ENCODE measurements at places on chromosomes 13 and 19.

- DNase-seq: no peak
Observed at GRCh38 chr13:21365574-21365973, 93.5 kb downstream of the ZDHHC20 start.

- no peak for DNase-seq
Observed at GRCh38 chr13:69363360-69363759, 744.3 kb upstream of the ATXN8OS start.

GRCh38 chr13:95708811-95709500, 32.0 kb downstream of the DNAJC3 start:
- DNase-seq: no peak

- DNase-seq: peak; percentile 49
Observed at GRCh38 chr19:517721-518597, 10.7 kb downstream of the TPGS1 start.

- DNase-seq: no peak
Observed at GRCh38 chr13:76882431-76882830, 3.8 kb downstream of the KCTD12 start.

DNA sequence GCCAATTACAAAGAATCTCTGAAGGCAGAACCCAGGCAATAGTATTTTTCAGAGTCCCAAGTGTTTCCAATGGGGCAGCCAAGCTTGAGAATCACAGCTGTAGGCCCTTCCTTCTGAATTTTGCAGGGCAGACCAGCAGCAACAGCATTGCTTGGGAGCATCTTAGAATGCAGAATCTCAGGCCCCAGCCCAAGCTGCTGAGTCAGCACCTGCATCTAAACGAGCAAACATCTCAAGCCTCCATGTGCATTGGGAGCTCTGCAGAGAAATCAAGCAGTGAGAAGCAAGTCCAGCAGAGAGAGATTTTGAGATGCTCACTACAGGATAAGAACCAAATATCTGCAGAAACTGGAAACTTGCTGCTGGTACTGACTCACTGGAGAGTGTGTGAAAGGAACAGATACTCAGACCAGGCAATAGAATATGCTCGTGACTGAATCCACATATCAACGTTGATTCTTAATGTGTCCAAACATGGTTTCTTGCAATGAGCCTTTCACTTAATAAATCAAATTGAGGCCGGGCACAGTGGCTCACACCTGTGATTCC, 81.5 kb upstream of the TNFSF11 start:
- DNase-seq: no peak

DNA sequence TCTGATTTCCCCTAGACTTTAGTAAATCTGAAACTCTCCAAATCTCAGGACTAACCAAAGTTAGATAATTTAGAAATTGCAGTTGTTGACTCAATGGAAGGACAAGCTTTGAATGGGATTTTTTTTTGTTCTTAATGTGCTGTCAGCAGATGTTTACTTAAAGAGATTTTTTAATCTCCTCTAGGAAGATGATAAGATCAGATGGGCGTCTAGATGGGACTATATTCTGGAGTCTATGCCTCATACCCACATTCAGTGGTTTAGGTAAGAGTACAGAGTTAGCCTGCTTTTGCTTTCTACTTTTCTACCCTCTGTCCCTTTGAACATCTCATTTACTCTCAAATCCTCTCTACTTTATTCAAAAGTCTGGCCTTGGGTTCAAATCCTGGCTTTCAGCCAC, 39.3 kb downstream of the TM9SF2 start:
- no peak for DNase-seq

- no peak for DNase-seq
Observed at GRCh38 chr13:105338006-105338405, 1197.5 kb downstream of the EFNB2 start.

DNA sequence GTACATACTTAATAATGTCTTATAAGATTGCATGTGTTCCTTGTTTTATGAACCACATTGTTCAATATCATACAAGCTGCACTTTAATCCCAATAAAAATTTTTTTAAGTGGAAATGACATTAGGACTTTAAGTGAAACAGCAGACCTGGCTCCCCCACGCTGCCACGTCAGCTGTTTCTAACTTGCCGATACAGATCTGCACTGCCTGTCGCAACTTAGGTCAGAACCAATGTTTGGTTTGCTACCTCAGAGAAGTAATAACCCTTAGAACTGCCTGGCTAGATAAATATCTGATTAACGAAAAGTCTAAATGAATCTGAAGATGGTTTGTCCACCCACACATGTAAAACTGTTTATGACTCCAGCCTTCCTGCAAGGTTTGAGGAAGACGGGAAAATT, 327.5 kb upstream of the DACH1 start:
- DNase-seq: no peak

- no peak for DNase-seq
Observed at GRCh38 chr19:2054763-2055162, 3.7 kb upstream of the MKNK2 start.

GRCh38 chr19:50880241-50880640, 7.0 kb downstream of the KLK2 start:
- no peak for DNase-seq

GRCh38 chr13:79395881-79396280, 10.2 kb downstream of the RBM26 start:
- no peak for DNase-seq

DNA sequence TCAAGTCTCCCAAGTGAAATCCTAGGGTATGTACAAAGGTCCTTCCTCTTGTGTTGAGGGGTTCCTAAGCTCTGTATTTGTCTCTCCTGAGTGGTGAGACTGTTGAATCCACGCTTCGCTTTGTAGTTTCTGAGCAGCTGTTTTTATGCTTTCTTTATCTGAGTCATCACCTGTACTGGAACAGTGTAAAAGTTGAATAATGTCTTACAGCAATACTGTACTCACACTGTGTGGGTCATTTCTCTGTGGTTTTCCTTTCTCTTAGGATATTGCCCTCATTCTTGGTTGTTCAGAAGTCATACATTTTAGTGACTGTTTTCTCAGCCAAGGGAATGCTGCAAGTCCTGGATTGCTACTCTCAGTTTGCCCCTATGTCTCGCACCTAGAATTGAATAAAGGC, 1596.6 kb downstream of the SLITRK5 start:
- no peak for DNase-seq

DNA sequence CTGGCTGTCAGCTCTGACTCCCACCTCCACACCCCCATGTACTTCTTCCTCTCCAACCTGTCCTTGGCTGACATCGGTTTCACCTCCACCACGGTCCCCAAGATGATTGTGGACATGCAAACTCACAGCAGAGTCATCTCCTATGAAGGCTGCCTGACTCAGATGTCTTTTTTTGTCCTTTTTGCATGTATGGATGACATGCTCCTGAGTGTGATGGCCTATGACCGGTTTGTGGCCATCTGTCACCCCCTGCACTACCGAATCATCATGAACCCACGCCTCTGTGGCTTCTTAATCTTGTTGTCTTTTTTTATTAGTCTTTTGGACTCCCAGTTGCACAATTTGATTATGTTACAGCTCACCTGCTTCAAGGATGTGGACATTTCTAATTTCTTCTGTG, 506 bp downstream of the OR7E24 start:
- DNase-seq: no peak

DNA sequence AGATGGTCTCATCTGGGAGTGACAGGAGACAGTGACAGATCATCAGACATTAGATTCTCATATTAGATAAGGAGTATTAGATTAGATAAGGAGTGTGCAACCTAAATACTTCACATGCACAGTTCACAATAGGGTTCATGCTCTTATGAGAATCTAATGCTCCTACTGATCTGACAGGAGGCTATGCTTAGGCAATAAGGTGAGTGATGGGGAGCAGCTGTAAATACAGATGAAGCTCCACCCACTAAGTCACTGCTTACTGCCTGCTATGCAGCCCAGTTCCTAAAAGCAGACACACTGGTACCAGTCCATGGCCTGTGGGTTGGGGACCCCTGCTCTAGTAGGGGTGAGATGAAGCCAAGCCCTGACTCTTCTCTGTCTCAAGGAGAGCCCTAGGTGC, 10.0 kb upstream of the IGFL3 start:
- no peak for DNase-seq

DNA sequence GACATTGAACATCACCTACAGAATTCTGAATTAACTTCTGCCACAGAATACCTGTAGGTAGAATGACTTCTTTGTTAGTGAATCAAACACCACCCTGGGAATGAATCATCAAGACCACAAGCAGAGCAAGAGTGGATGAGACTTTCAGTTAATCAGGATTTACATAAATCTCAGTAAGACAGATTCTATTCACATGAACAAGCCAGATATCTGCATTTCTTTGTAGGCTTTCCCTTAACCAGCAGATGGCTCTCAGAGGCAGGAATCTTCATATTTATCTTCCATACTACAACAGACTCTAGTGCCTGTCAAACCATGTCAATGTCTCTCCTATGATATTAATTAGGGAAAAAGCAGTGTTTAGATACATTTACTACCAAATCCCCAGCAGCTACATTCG, 412.1 kb downstream of the KLF12 start:
- no peak for DNase-seq

DNA sequence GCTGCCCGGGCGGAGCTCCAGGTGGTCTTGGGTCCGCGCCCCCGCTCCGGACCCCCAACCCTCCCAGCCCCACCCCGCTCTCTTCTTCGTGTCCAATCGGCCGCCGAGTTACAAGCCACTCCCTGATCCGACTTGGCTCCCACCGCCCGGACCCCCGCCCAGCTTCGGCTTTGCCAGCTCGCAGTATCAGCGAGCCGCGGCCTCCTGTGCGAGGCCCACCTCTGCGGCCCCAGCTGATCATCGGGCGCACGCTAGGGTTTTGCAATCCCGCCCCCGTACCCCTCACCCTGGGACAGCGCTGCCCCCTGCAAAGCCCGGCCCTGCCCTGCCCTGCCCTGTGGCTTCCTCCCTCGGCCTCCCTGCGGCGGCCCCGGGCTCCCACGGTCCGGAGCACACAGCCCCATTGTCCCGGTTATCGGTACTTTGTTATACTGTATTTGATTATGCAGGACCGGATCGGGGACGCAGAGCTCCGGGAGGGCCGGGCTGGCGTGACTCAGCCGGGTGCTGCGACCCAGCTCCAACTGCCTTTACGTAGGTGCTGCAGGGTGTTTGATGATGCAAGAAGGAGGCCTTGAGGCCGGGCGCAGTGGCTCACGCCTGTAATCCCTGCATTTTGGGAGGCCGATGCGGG, 598 bp upstream of the LPAR2 start:
- no peak for DNase-seq

DNA sequence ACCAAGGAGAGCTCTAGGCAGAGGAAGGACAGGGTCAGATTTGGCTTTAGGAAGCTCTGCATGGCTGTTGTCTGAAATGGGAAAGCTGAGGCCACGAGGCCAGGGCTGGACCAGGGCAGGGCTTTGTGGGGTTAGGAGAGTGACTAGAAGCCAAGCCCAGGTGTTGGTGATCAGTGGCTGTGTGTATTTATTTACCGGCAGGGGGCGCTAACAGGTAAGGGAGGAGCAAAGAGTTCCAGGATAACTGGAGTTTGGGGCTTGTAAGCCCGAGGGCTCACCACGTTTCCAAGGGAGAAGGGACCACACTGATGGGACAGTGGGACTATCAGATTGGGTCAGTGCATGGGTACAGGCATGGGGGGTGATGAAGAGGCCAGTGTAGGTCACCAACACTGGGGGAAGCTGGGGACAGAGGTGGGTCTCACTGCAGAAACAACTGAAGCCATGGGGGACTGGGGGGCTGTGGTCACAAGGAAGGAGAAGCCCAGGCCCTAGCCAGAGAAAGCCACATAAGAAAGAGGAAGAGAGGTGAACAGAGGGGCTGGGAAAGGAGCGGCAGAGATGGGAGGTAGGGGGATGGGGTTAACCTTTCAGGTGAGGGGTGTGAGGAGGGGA, 3.9 kb downstream of the TMEM147 start:
- no peak for DNase-seq

- DNase-seq: peak; percentile 49
Observed at GRCh38 chr19:14476673-14477401, 1.7 kb upstream of the PTGER1 start.

GRCh38 chr13:45339867-45340266, 1.1 kb downstream of the TPT1 start:
- no peak for DNase-seq

GRCh38 chr19:33125929-33126388, 6.0 kb upstream of the WDR88 start:
- peak; percentile 61 for DNase-seq

DNA sequence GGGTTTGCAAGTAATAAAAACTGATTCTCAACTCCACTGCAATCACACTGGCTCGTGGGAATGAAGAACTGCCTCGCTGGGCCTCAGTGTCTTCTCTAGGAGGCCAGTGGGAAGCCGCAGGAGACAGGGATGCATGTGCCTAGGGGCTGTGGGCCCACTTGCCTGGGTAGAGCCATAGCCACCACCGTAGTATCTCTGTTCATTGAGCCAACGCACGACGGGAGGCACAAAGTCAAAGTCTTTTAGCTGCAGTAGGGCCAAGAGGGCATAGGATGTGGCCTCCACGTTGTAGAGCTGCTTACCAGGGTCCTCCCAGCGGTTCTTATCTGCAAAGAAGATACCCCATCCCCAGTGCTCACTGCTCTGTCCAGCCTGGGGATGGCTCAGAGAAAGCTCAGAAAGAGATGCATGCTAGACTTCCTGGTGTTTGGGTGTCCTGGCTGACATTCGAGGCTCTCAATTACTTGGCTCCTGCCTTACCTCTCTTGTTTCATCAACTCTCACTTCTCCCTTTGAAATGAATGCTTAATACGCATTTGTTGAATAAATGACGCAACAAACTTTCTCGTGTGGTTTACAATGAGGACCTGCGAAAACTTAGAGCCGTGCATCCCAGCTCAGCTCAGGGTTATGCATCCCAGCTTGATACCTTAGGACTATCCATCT, 16.1 kb upstream of the TNFSF14 start:
- DNase-seq: no peak

DNA sequence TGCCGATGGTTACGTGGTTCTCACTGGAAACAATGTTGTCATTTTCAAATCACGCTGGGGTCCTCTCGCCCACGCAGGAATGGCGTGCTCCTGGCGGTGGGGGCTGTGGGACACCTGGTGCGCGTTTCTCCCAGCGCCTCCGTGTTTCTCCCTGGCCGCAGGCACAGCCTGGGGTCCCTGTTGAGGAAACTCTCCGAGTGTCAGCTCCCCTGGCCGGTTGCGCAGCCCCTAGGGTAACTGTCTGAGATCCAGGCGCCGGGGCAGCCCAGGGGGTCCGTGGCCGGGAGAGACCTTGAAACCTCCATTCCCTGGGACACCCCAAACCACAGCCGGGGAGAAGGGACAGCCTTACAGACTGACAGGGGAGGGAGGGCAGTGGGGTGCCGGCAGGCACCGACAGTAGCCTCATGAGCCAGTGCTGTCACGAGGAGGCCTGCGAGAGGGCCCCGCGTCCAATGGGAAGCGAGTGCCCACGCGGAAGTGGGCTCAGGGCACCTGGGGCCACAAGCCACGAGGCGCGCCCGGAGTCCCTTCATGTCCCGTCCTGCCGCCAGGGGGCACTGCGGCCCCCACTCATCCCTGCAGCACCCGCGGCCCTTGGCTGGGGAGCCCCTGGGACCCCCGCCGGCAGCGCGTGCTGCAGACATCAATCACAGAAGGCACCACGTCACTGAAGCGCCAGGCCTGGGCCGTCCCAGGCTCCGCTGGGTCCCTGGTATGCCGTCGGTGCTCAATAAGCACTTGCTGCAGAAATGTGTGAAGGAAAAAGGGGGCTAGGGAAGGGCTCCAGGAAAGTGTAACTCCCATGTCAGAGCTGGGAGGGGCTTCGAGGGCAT, 9.5 kb downstream of the ADAMTSL5 start:
- peak; percentile 66 for DNase-seq

Data from psoas muscle (tissue), 8 donors.